ENCODE measurements at places on chromosomes 13 and 19.

DNA sequence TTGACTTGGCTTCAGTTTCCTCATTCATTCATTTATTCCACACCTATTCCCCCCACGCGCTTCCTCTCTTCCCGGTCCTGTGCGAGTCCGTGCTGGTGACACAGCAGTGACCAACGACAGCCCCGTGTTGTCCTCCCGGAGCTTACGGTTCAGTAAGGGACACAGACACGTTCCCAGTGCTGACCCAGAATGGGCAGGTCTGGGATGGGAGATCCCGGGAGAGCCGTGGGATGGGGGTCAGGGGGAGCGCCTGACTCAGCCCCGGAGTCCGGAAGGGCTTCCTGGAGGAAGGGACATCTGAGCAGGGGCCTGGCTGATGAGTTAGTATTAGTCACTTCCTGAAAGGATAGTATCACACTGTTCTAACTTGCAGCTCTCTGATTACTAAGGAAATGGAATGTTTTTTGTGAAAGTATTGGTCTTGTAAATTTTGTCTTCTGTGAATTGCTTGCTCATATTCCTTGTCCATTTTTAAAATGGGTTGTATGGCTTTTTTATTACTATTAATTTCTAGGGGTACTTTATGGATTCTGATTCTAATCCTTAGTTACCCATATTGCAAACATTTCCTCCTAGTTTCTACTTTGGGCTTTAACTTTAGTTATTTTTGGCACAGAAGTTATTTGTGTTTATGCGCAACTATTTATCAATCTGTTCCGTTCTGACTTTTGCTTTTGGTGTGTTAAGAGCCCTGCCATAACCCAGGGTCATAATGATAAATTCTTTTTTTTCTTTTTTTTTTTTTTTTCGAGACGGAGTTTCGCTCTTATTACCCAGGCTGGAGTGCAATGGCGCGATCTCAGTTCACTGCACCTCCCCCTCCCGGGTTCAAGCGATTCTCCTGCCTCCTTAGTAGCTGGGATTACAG is 708 bp upstream of the ERCC1 start:
- DNase-seq = peak; percentile 91

DNA sequence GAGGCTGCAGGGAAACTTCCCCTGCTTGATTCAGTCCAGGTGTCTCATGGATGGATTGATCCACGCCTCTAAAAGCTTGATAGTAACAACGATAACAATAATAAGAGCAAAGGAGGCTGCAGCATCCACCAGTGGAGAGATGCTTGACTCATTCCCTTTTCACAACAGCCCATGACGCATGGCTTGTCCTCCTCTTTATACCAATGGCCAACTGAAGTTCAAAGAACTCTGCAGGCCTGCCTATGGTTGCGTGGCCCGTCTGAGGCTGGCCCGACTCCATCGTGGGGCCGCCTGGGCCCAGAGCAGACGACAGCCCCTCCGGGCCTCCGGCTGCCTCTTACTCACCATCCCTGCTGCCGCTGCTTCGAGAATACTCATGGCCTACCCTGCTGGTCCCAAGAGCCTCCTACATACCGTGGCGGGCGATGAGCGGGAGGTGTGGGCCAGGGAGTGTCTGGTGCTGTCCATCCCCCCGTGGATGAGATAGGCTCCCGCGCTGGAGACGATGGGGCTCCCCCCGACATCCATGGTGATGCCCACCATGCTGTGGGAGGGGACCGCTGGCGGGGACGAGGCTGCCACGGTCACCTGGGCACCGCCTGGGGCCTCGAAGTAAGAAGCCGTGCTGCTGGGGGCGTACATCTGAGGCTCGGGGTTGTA is 61.8 kb upstream of the RANBP3 start:
- no peak for DNase-seq

- DNase-seq = peak; percentile 99
These were observed at the start of gene FUT1 for GRCh38 chr19:48752496-48753365. FUT1 (minus strand) TSS chr19:48752641; CDS start chr19:48751281, 1,360 bp downstream.

DNA sequence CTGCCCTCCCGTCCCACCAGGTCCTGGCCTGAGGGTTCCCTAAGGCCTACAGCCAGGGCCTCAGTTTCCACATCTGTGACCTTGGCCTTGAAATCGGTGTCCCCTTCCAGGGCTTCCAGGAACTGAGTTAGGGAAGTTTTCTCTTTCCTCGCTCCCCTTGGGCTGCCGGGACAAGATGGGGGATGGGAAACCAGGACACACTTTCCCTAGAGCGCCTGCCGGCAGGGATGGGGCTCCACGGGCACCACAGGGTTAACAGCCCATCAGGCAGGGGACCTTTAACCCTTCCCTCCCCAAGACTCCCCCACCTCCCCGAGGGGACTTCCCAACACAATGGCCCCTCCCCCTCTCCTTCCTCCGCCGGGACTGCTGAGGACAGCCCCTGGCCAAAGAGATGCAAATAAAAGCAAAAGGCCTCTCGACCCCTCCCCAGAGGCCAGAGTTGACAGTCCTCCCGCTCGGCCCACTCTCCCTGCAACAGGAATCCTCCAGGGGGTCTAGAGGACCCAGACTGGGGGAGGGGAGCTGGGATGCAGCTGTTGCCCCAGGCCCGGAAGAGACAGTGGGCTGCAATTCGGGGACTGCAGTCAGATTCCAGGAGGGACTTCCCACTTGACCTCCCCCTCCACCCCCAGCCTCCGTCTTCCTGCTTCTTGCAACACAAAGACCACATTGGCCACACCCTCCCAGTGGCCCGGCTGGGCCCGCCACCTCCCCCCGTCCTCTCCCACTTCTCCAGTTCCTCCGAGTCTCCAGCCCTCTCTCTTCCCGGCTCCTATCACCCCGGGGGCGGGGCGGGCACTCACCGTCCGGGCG is 3.4 kb downstream of the BBC3 start:
- DNase-seq = peak; percentile 93

- no peak for DNase-seq
These were observed 54.3 kb upstream of the ZNF254 start for GRCh38 chr19:24032651-24033050.

DNA sequence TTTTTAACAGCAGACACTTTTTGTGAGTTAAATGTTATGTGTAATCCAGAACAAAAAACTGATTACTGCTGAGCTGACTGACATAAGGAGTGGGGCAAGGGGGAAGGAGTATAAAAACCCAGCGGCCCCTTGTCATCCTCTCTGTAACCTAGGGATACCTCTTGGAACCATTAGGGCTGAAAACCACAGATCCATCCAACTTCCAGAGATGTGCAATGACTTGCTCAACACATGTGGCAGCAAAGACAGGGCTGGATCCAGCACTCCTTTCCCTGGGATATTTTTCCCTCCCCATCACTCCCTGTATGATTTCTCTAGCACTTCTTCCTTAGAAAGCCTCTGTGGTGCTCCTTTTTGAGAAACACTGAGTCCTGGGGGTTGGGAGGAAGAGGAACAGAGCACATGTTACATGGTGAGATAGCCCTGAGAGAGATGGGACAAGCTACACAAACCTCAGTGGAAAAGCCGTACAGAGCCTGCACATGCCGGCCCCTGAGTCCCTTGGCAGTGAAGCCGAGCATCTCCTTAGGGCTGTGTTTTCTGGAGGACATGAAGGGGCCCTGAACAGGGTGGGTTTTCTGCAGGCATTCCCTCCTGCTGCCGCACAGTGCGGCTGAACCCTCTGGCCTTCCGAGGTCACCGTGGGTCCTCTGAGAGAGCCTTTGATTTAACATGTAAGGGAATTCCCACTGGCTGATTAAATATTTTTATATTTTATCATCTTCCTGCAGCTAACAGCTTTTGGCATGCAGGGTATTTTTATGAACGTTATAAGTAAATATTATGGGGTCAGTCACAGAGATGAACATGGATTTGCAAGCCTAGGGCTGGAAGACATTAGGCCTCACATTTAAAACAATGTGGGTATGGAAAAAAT is 219.9 kb downstream of the COG6 start:
- DNase-seq = no peak

DNA sequence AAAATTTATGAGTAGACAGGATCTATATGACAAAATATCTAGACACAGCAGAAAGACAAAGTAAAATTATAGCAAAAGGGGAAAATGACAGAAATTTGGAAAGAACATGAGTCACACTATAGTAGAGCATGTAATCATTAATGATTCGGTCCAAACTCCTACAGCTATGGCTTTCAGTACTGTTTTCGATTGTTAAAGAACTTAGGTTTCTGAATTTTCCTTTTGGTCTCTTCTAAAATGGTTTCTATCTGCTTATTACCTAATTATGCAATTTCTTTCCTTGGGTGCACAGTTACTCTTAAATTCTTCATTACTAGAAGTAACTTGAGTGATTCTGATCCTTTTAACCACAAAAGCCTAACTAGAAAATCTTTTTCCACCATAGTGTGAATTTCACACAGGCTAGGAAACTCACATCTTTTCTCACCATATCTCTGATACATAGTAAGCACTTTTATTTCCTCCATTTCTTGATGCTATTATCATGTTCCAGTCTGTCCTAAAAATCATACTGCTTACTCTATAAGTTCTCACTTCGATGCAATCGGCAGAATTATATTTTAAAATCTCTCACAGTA is 1101.4 kb downstream of the PCDH9 start:
- no peak for DNase-seq

DNA sequence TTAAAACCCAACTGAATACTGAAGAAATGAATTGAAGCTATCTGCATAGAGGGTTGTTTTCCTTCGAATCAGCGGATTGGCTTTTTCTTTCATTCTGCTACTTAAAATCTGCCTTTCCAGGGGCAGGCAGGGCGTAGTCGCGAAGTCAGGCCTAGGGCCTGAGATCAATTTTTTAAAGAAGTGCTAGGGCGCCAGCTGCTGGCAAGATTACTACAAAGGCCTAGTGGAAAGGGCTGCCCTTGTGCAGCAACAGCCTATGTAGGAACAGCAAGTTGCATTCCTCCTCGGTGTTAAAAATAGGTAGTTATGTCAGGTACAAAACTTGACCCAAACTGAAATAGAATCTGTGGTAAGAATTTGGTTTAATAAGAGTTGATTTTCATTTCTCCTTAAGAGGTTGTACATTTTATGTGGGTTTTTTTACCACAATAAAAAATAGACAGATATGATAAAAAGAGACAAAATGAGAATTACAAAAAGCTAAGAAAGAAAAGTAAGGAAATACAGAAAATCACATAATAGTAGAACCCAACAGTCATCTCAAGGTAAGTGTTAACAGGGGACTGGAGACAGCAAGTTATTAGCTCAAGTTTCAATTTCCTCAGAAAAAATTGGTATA is 9.5 kb upstream of the URAD start:
- peak; percentile 81 for DNase-seq

- DNase-seq = no peak
These were observed 2.7 kb upstream of the KLK2 start for GRCh38 chr19:50870417-50871089.
